ENCODE measurements at places on chromosomes 2 and 18.
A peak's percentile ranks its signal among the peaks of the same experiment; 100 is the strongest.

- DNase-seq, result peak; percentile 56
Observed at GRCh38 chr2:1140389-1141003, 189.8 kb downstream of the SNTG2 start.

- DNase-seq, result peak; percentile 30
Observed at GRCh38 chr2:54724560-54725342, 1.3 kb downstream of the EML6 start.

DNA sequence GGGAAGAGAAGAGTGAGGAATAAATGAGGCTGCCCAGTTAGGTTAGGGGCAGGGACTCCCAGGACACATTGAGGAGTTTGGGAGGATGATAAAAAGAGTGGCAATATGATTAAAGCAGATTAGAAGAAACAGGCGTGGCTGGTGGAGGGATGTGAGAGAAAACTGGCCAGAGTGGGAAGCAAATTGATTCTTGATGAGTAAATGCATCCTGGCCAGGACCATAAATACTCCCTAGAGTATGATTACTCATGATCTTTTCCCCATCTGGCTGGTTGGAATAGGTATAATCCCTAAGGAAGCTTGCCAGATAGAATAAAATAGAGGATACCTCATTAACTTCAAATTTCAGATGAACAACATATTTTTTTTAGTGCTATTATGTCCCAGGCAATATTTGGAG lies 21.5 kb upstream of the DAW1 start:
- DNase-seq, result no peak

DNA sequence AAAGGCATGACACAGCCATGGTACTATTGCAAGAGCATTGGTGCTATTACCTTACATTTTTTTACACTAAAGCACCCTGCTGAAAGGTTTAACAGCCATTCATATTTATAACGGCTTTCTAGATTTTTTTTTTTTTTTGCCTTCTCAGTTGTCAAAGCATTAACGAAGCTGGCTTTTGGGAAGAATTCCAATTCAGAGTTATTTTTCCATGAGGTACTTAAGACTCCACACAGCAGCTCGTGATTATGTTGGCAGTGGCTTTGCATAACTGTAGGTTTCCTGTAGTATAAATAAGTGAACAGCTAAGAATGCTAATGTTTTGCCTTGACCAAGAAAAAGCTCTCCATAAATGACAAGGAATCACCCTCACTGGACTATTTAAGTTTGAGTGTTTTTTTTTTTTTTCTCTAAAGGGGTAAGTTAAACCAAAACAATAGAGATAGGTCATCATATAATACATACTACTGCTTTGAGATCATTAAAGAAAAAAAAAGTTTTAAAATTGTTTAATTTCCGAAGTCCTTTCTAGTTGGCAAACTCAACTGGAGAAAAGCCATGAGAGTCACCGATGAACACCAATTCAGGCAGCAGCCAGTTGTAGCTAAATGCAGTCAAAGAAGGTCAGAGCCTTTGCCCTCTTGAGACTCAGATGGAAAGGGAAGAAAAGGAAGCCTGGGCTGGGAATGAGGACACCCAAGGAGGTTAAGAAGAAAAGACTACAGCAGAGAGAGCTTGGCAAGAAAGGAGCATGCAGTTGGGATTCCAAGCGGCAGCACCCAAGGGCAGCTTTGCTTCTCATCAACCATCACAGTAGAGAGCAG lies 187.4 kb upstream of the NCKAP5 start:
- DNase-seq, result peak; percentile 37

DNA sequence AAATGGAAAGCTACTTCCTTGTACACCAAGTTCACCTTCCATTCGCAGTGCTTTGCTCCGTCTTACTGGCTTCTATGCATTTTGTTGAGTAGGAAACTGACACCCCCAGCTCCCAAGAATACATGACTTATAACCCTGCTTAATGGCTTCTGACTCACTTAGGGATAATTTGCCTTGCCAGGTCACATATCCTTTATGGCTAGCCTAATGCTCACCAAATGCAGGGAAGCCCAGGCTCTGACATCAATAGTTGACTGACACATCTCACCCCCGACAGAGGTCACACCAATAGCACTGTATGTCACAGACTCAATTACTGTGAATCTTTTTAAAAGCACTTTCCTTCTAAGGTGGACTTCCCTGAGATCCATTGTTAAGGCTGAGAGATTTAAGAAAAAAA lies 147.2 kb downstream of the DTNA start:
- DNase-seq, result no peak

- no peak for DNase-seq
Observed at GRCh38 chr2:62147610-62148301, 48.2 kb upstream of the B3GNT2 start.

DNA sequence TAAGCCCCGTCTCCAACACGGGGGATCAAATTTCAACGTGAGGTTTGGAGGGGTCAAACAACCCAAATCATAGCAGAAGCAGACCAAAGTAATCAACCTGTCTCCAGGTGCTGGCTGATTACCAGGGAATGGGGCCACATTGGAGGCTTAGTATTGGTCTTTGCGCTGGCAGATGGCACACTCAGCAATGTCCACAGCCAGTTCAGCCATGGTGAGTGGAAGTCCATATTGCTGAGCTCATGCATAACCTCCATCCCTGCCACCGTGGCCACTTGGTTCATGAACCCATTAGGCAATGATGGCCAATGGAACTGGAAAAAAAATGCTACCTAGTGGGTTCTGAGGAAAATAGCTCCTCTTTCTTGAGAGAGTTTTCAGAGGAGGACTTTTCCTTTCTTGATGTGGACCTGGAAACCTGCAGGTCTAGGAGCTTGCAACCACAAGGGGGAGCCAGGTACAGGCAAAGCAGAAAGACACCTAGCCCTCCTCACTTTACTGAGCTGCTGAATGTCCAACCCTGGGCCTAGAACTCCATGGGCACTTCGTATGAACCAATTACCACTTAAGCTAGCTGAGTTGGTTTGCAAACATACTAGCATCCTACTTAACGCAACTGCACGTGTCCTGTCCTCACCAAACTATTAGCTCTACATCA lies 128.0 kb upstream of the GYPC start:
- DNase-seq, result peak; percentile 35

GRCh38 chr18:9927392-9928063 lies 13.7 kb downstream of the VAPA start:
- DNase-seq, result no peak

- DNase-seq, result no peak
Observed at GRCh38 chr2:430291-431040, 142.6 kb upstream of the ALKAL2 start.

DNA sequence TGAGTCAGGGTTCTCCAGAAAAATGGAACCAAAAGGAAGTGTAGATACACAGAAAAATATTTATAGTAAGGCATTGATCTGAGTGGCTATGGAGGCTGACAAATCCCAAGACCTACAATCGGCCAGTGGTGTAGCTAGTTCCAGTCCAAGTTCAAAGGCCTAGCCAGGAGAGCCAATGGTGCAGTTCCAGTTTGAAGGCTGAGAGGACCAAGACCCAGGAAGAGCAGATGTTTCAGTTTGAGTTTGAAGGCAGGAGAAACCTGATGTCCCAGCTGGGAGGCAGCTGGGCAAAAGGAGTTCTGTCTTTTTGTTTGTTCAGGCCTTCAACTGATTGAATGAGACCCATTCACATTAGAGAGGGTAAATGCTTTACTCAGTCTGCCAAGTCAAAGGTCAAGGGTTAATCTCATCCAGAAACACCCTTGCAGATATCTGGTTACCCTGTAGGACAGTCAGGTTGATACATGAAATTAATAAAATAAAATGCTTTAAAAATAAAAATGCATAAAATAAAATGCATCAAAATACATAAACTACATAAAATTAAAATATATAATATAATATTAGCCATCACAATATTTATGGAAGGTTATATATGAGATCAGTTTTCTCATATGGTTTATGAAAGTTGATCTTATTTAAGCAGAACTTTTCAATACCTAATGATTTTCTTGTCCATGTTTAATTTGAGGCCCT lies 38.7 kb downstream of the KCNE4 start:
- DNase-seq, result no peak

DNA sequence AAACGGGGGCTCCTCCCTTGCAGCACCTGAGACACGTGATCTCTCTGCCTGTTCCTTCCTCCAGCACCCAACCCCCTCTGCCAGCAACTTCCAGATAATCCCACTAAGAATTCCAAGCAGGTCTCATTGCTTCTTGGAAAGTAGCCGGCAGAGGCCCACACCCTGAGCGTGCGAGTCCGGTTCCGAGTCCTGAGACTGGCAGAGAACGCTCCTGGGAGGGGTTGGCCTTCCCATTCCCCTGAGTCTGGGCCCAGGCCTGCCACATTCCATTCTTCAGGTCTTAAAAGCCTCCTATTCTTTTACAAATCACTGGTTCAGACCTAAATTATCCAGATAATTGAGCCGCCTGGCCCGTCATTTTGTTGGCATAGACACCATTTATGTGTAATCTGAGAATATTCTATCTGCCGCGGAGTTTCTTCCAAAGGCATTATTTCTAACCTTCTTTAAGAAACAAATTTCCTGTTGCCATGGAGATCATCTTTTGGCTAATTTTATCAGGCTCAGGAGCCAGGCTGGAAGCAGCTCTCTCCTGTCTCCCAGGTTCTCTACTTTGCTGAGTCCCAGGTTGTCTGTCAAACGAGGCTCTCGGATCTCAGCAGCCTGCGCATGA lies 165.4 kb downstream of the MYCN start:
- DNase-seq, result no peak

GRCh38 chr2:33135645-33136044 lies 188.9 kb downstream of the LTBP1 start:
- no peak for DNase-seq

GRCh38 chr2:9799011-9799596 lies 44.2 kb upstream of the TAF1B start:
- no peak for DNase-seq

GRCh38 chr2:129929321-129930290 lies 49.9 kb upstream of the RAB6C start:
- no peak for DNase-seq

GRCh38 chr2:25561136-25561850 lies 112.1 kb downstream of the DTNB start:
- DNase-seq, result no peak

GRCh38 chr18:1571206-1571605 lies 666.5 kb downstream of the ADCYAP1 start:
- DNase-seq, result no peak

- DNase-seq, result no peak
Observed at GRCh38 chr18:37362158-37362890, 203.3 kb downstream of the CELF4 start.

DNA sequence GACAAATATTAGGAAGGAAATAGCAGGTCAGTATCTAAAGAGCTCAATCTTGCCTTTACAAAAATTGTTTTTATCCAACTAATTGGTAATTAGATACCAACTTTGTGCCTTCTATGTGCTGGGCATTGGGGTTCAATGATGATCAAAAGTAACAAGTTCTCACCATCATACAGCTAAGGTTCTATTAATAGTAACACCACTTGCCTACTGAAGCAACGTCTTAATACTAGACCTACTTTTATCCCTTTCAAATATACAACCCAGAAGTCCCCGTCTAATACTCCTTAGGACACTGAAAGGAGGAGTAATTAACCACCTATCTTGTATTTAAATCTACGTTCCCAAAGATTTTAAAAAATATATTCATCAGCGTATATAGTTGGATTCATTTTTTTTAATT lies 59.3 kb downstream of the GRB14 start:
- no peak for DNase-seq

DNA sequence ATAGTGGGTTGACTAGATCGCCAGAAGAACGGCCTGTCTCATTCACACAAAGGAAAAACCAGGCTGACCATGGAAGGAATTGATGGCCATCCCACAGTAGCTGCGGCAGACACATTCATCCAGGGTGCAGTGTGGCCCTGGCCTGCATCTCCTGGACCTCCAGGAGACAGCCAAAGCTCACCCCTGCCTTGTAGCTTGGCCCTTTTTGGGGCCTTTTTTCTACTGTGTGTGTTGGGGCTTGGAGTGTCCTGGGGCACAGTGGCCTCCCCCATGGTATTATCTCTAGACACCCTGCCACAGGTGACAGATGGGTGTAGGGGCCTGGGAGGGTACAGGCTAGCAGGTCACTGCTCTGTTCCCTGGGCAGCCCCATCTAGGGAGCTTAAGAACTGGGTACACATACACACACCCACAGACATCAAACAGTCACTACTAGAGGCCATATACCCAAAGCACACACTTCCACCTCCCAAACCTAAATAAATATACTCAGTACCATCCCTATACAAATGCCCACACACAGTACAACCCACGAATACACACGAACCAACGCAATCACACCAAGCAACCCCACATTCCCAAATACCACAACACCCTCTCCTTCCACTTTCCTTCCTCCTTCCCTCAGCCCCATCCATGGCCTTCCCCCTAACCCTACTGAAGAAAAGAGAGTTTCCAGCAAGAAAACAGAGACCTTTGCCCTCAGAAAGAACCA lies 8.6 kb downstream of the EN1 start:
- DNase-seq, result no peak

DNA sequence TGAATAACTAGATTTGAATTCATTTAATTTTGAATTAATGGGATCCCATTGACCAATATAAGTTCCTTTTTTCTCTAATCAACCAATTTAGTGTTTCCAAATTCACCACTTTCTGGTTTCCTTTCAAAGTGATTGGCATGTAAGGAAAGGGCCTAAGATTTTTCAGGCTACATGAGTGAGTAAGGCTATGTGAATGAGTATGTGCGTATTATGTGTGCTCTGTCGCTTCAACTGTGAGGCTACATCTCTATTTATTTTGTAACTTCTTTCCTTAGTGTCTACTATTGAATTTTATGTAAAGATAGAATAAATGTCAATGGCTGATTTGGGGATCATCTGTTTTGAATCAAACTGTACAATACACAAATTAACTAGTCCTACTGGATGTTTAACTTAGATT lies 110.6 kb downstream of the ABCA12 start:
- DNase-seq, result no peak

DNA sequence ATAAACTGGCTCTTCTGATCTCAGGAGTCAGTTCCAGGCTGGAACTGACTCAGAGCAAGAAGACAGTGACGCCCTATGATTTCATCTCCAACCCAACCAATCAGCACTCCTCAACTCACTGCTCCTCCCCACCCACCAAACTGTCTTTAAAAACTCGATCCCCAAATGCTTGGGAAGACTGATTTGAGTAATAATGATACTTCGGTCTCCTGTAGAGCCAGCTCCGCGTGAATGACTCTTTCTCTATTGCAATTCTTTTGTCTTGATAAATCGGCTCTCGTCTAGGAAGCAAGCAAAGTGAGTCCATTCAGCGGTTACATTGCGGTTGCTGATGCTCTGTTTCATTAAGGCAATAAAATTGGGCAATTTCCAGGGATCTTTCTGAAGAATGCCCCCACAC lies 1025.3 kb upstream of the CNTNAP5 start:
- DNase-seq, result no peak

DNA sequence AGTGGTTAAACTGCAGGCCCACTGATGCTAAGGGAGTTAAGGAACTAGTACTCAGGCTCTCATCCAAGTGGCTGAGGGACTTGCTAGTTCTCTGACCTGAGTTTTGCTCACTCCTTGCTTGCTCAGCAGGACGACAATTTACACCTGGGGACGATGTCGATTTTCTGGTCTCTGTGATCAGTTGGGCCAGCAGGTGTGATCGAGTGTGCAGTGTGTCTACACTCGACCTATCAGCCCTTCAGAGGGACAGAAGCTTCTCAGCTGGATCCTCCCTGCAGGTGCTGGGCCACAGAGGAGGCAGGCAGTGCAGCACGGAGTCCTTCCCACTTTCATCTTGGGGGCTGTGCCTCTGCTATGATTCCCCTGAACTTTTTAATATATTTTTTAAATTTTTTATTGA lies 71.5 kb downstream of the KCNS3 start:
- no peak for DNase-seq

All from hepatic stellate cell (primary cell).